Astrocyte of the spinal cord (primary cell): ENCODE measurements at places on chromosomes 4 and X.

DNA sequence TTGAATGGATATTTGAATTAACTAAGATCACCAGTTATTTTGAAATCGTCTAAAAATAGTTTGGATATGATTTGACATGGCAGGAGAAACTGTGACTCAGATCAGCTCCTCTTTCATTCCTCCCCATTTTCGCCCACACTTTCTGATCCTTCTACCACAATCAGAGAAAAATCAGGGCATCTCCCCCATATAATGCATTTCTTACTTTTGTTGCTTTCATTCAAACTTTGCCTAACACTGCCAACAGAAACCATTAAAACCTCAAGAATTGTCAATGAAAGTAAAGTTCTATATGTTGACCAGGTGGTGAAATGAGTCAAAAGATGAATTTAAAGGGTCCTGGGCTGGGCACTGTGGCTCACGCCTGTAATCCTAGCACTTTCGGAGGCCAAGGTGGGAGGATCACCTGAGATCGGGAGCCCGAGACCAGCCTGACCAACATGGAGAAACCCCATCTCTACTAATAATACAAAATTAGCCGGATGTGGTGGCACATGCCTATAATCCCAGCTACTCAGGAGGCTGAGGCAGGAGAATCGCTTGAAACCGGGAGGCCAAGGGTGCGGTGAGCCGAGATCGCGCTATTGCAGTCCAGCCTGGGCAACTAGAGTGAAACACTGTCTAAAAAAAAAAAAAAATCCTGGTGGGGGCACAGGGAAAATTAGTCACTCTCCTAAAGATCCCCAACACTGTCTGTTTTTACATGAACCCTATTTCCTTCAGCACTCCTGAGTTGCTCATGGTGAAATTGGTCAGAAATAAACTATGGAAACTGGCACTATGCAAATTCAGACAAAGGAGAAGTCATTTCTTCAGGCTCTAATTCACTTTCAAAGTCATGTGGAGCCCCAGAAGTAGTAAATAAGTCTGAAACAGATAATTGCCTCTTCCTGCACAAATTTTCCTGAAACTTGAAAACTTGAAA, 122.8 kb upstream of the NOCT start:
- DNase-seq, result no peak

DNA sequence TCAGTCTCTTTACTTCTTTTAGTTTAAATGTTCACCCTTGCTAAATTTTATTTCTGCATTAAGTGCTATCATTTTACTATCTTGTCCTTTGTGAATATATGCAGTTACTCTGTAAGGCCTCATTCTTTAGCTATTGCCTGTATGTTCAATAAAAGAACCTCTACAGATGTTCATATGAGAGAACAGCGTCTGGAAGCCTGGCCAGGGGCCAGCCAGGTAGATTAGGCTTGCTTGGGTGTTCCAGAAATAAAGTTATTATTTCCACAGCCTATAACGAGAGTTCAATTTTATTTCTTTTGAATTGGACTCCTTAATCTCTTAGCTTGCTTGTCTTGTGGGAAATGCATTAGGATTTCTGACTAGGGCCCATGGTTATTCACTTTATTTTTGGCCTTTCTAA, 214.5 kb downstream of the TLL1 start:
- DNase-seq, result no peak

GRCh38 chrX:13223868-13224567, 95.8 kb downstream of the ATXN3L start:
- DNase-seq, result peak; percentile 90

DNA sequence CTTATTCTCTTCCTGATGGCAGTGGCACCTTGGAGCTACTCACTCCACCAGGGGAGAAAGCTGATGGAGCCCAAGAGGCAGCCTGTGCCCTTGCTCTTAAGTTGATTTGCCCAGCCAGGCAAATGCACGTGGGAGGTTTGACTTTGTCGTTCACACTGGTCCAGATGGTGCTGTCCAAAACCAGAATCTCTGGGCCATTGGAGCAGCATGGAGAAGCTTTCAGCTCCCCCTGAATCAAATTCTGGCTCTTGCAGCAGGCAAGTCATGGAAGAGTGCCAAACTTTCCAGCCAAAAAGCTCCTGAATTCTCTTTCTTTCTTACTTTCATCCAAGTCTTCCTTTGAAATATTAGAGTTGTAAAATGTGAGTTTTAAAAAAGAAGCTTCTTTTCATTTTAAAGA, 970.4 kb downstream of the RPA4 start:
- no peak for DNase-seq

GRCh38 chr4:152633118-152633517, 46.7 kb downstream of the TMEM154 start:
- no peak for DNase-seq

- peak; percentile 63 for DNase-seq
Measured at GRCh38 chr4:153345012-153345981, 809 bp downstream of the MND1 start.

DNA sequence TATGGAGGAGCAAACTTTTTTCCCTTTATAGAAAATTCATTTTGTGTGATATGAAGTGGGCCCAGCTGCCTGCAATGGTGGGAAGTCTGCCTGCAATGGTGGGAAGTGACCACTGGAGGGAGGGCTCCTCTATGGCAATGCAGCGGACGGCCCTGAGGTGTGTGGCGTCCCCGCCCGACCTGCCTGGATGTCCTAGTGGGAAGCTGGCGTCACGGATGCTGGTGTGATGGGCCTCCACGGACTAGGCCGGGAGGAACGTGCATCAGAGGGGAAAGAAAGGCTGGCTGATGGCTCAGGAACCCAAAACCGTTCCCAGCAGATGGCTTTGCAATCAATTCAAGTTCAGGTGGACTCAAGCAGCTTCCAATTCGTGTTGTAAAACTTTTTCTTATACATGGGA, 177.9 kb downstream of the AFAP1 start:
- no peak for DNase-seq

DNA sequence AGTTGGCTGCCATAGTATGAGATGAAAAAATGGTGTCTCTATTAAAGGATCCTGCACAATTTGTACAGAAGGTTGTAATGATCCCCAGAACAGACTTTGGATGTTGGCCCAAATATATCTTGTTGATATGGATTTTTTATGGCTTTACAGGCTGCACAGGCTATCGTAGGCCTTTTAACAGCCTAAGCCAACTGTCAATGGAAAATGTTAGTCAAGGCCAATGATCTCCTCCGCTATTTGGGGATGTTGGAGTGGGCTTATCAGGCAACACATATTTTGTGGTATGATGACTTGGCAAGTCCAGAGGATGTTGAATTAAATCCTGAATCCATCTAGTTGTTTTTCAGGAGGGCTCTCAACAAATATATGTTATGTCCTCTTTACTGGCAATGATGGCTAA, 42.1 kb downstream of the ZCCHC13 start:
- no peak for DNase-seq

GRCh38 chr4:2834001-2834921, 9.4 kb upstream of the ADD1 start:
- no peak for DNase-seq

DNA sequence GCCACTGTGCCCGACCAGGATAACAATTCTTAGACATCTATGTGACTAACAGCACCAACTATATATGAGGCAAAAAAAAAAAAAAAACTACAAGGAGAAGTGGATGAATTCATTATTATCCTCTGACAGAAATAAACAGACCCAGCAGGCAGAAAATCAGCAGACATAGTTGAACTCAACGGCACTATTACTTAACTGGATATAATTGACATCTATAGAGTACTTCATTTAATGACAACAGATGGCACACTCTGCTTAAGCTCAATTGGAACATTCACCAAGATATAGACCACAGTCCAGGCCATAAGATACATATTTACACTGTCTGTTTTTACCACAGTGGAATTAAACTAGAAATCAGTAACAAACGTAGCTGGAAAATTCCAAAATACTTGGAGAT, 13.3 kb downstream of the CLDN22 start:
- no peak for DNase-seq

DNA sequence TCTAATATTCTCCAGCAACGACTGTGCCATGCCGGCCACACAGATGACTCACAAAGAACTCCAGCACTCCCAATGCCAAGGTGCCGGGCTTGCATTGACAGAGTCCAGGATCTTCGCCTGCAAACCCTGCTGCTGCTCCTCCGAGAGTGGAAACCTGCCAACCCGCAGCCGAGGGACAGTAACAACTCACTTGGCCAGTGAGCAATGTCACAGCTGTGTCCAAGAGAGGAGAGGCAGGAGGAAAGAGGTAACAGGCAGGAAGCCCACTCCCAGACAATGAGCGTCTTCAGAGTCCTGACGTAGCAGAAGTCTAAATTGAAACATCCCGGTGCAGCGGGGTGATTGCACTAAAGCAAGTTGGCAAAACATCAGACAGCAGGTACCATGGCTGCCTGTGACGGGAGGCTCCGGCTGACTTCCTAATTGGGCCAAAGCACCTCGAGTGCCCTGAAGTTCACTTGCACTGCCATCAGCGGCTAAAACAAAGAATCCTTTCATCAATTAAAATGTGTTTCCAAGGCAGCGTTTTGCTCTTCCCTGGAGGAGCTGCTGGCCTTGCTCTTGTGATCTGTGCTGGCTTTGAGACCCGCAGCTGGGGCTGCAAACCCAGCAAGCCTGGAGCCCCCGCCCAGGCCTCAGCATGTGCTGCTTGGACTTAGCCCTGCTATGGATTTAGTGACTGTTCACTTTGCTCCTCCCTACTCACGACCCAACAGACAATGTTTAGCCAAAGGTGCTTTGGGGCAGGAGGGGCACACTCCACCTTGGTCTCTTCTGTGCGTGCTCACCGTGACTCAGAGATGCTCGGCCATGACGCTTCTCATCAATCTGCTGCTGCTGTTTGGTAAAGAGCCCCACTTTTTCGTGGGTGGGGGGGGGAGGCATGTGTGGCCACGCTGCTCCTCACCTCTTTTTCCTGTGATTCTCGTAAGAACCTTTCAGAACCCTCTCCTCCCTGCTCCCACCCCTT, 36.5 kb downstream of the DCTD start:
- DNase-seq, result peak; percentile 54

GRCh38 chr4:102103368-102103767, 241.9 kb downstream of the SLC39A8 start:
- DNase-seq, result no peak

DNA sequence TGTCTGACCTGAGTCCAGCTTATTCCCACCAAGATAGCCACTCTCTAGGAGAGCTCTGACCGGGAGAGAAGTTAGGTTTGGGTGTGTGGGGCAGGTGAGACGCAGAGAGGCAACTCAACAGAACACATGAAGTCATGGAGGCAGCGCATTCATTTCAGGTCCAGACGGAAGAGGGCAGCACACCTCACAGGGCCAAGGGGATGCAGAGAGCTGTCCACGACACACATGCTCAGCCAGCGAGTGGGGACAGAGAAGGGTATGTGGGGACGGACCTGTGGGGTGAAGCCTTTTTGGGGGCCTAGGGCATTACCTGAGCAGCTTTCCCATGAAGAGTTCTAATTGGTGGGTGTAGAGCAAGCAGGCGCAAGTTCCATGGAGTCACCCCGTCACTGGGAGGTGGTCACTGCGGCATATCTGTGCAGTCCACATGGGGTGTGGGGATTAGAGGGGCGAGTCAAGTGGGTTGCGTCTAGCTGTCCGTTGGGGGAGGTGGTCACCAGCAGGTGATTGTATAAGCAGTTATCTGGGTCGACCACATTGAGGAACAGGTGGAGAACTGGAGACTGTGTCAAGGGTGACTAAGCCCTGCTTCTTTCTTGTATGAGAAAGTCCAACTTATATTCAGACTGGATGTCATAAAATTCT, 24.3 kb upstream of the UXT start:
- DNase-seq, result no peak

DNA sequence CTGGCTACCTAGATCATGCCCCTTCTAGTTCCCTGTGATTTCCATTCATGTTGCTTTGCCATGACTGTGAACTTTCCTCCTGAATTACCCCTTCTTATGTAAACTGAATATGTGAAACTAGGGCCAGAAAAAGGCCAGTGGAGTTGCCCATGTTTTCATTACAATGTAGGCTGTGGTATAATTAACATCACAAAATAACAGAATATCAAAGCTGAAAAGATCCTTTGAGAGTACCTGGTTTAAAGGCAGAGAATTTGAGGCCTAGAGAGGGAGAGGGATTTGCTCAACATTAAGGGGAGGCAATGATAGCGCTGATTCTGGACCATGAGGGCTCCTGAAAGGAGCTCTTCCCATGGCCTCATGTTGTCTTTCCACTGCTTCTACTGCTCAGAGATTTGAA, 392.2 kb downstream of the OPHN1 start:
- no peak for DNase-seq

GRCh38 chr4:120850018-120850599, 72.4 kb downstream of the PRDM5 start:
- peak; percentile 35 for DNase-seq
